ENCODE measurements at places on chromosomes 5 and 9.

- DNase-seq, result no peak
Observed at GRCh38 chr9:9231946-9232345, 1380.9 kb downstream of the PTPRD start.

- DNase-seq, result no peak
Observed at GRCh38 chr9:33430942-33431341, 16.5 kb downstream of the AQP3 start.

DNA sequence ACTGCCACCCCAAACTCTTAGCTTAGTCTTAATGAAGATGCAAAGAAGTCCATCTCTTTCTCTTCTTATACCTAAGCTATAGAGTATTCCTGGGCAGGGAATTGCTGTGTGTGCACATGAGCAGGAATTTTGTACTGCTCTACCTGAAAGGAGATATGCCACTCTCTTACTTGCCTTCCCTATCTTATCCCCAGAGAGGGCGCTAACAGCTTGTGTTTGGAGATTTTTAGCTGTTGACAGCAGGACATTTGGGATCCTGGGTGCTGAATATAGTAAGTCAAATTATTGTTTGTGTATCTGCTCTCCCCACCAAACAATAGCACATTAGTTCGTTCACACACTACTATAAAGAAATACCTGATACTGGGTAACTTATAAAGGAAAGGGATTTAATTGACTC lies 159.5 kb downstream of the GABRG2 start:
- DNase-seq, result no peak

- DNase-seq, result no peak
Observed at GRCh38 chr5:56993241-56993640, 41.3 kb upstream of the MIER3 start.

- DNase-seq, result no peak
Observed at GRCh38 chr9:132162764-132163456, 1.1 kb downstream of the NTNG2 start.

DNA sequence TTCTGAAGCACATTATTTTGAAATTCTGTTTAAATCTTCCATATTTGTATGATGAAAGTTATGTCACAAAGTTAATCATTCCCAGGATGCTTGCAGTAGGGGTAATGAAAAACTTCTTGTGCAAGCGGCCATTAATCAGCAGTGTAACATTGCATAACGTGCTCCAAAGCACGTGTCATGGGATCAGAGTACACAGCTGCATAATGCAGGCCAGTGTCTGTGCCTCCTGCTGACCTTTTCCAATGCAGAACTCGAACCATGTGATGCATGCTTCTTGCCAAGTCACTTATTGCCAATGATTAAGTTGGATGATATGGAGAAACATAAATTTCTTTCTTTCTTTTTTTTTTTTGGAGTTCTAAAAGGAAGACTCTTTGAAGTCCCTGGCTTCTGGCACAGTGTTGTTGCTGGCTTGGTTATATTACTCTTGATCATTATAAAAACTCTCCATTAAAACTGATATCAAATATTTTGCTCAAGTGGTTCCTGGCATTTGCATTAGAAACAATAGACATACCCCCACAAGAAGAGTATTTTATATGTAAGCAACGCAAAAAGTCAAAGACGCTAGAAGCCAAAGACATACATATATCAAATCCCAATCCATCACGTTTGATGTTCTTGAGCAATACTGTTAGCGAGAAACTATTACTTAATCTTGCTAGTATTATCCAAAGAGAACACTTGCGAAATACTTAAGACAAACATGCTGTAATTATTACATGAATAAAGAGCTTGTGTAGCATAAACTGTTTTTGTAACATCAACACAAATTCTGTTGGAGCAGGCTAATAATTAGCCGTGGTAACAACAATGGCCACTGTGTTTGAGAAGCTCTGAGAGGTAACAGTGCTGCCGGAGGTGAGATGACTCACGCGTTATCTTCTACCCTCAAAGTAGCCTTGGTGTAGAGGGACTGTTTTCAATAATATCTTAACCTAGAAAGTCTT lies 164.2 kb downstream of the AUH start:
- DNase-seq, result no peak

DNA sequence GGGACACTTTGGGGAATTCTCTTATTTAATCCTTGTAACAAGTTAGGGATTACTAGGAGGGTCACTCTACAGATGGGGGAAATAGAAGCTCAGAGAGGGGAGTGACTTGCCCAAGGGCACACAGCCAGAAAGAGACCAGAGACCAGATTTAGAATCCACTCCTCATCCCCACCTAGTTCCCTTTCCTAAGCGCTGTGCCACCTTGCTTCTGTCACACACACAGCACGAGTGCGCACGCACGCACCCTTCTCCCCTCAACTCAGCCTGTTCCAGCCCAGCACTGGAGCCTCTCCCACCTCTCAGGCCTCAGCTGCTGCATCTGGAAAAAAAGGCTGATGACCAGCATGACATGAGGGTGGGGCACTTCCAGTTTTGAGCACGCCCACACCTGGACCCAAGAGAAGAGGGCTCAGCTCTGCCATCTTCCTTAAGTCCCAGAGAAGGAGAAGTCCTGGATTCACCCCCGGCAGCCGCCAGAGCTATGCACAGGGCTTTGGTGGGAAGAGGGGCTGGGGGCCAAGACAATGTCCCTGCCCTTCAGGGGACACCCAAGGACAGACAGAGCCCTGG lies 18.5 kb downstream of the NR5A1 start:
- DNase-seq, result no peak

DNA sequence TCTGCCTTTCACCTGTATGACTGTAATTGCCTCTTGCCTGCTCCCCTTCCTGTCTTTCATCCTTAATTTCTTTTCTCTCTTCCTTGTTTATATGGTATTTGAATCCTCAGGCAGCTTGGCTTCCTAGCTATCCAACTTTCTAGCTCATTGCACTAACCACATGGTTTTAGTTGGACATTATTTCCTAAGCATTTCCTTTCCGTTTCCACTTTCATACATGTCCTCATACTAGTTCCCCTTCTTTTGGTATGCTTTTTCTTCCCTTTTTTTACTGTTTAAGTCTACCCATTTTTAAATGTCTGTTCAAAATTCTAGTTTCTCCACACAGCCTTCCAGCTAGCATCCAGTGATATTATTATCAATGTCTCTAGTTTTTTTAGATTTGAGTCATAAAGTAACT lies 6.6 kb downstream of the CWC27 start:
- DNase-seq, result no peak

DNA sequence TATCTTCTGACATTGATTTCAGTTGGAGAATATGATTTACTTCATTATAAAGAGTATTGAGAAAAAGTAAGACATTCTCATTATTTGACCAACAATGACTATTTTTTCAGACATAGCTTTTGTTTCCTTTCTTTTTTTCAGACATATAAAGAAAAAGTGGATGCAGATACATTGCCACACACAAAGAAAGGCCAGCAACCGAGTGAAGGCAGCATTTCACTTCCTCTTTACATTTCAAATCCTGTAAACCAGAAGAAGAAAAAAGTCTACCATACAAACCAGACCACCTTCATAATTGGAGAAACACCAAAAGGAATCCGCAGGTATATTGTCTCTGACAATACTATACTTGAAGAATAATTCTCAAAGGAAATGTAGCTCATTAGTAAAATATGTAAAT lies 128.9 kb downstream of the ERCC6L2 start:
- DNase-seq, result no peak

- no peak for DNase-seq
Observed at GRCh38 chr5:7867260-7867659, 1.6 kb downstream of the FASTKD3 start.

GRCh38 chr9:132754236-132754635 lies 84.0 kb downstream of the GTF3C4 start:
- no peak for DNase-seq

DNA sequence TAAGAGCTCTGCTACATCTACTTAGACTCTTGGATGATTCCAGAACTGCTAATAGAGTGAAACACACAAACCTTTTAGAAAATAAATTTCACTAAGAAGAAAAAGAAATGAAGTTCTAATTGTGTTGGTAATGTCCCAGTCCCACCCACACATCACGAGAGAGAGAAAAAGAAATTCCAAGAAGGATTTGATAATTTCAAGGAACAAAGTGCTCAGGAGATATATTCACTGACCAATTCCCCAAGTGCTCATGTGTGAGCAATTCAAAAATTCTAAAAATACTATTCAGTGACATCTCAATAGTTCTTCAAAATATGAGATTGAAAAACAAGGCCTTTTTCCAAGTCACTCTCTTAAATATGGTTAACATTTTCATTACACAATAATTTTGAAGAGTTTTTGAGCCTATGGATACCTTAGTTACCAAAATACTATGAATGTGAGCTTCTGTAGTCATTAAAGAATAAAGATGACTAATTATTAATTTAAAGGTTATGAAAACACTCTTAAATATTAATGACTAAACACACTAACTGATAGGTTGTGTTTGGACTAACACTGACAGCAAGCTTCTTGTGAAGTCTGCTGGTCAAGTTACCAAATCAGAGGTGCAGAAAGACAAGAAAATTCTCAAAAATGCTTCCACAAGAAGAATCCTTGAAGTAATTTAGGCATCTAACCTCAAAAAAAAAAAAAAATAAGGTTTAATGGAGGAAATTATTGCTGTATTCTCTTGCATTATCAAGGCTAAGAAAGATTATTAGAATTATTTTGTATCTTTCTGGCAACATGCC lies 245.3 kb downstream of the PDE4D start:
- no peak for DNase-seq

DNA sequence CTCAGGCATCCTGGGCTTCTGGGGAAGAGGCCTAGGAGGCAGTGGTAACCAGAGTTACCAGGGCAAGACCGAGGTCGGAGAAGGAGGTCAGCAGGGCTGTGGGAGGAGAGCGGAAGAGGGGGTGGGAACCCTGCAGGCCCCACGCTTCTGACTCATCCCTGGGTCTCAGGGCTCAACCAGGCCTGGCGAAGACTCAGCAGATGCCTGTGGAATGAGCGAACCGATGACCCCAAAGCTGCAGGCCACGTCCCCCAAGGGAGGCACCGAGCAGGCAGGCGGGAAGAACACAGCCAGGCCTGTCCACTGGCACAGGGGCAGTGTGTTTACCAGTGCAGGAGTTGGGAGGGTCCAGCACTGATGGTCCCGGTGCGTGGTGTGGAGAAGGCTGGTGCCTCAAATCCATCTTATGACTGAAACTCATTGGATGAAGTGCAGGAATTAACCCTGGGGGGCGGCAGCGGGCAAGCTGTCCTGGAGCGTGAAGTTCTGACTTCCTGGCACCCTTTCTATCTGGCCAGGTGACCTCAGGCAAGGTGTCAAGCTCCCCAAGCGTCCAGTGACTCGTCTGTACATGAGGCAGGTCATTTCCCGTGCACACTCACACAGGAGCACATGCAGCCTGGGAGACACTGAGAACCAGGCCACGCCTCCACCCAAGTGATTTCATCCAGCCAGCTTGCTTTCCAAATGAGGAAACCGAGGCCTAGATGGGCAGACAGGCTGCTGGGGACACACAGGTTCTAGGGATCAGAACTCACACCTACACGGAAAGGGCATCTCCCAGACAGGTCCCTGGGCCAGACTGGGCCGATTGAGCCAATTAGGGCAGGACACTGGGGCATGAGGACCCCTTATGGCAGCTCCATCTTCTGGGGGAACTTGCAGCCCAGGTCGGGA lies 69.1 kb downstream of the ADAMTS2 start:
- DNase-seq, result no peak

DNA sequence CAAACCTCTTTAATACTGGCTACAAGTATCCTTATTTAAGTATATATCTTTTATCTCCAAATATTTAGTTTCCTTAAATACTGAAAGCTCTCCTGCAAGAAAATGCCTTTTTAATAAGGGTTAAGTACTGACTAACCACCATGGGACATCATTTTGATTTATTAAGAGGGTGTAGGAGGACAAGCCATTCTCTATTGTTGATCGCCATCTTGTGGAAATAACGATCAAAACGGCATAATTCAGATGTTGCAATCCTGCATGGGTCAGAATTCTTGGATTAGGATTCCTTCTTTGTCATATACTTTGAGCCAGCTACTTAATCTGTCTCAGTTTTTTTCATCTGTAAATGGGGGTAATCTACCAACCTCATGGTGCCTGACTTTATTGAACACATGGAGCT lies 28.7 kb upstream of the C5orf46 start:
- no peak for DNase-seq

DNA sequence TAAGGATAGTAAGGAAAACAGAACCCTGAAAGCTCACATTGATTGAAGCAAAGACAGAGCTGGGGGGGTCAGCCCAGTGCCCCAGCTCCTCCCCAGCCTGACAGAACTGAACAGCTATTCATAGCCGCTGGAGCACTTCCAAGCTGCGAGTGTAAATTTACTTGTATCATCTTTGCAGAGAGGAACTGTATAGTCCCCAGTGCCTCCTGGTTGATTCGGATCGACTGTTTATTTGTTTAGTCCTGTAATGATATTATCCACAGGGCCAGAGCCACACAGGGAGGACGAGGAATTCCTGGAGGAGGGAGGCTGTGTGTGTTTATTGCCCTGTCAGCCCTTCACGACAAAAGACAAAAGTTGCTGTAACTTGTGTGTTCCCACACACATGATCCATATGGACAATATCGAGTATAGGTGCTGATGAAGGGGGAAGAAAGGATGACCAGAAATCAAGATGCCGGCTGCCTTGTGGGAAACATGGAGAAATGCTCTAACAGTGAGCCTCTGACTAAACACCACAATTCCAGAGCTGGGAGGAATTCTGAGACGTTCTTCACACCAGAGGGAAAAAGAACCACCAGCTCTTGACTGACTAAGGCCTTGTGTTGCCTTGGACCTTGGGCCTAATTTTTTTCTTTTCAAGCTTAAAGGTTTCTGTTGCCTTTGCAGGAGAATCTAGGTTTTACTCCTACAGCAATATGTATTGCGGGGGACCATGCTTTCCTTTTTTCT lies 31.1 kb downstream of the FOXD1 start:
- no peak for DNase-seq

DNA sequence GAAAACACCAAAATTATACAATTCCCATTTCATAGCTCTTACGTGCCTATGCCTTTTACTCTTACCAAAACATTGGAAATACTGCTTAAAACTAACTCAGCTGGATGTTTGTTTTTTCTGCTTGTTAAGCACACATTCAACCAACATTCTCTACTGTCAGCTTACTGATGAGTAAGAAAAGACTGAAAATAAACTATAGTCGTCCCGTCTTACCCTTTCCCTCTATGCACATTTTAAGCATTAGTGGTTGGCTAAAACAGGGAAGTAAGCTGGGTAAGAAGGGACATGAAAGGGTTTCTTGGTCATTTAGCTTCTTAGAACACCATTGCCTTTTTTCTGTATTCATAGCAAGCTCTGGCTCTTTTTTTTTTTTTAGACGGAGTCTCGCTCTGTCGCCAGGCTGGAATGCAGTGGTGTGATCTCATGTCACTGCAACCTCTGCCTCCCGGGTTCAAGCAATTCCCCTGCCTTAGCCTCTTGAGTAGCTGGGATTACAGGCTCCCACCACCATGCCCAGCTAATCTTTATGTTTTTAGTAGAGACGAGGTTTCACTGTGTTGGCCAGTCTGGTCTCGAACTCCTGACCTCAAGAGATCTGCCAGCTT lies 232.1 kb upstream of the PCSK5 start:
- no peak for DNase-seq

DNA sequence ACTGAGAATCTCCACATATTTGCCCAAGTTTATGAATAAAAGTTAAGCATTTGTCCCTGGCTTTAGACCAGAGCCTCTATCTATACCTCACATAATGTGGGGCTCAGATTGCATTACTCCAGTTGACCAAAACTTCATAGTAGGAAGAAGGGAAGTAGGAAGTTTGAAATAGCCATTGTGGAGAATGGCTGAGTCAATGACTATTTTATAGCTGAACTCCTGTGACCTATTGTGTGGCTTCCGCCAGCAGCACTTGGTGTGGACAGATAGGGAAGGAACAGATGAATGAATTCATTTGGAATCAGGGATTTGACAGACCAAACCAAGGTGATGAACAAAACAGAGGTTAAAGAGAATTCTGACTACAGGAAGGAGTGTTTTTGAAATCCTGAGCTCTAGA lies 92.9 kb upstream of the LPAR1 start:
- no peak for DNase-seq

- no peak for DNase-seq
Observed at GRCh38 chr9:106796771-106797170, 66.2 kb upstream of the ZNF462 start.

All from GM19239 (cell line).